ENCODE measurements at places on chromosomes 16 and 17.

DNA sequence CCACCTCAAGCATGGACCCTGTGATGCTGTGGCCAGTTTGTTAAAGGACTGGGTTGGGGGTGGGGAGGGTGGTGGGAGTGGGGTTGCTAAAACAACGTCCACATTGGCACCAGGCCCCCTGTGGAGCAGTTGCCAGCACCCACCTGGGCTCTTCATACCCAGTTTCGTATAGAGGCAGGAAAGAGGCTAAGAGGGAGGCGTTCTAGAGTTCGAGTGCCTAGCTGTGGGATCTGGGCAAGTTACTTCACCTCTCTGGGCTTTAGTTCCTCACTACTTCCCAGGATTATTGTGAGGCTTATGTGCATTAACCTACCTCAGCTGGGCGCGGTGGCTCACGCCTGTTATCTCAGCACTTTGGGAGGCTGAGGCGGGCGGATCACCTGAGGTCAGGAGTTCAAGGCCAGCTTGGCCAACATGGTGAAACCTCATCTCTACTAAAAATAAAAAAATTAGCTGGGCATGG, 1.4 kb downstream of the MFAP4 start:
- no peak for DNase-seq

GRCh38 chr17:68204736-68205135, 43.1 kb upstream of the AMZ2 start:
- DNase-seq, result no peak

DNA sequence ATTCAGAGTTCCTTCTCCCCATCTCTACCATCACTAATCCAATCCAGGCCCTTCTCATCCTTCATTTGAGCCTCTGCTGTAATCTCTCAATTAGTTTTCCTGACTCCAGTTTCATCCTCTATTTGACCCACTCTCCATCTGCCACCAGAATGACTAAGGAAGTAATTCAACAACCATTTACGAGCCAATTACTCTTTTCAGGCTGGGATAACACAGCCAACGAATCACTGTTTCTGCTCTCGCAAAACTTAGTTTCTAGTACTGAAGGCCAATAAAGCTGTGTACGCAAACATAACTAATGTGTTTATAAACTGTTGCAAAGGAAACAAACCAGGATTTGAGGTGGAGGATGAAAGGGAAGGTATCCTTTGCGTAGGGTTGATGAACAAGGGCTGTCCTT, 53.7 kb downstream of the MAP2K6 start:
- no peak for DNase-seq

DNA sequence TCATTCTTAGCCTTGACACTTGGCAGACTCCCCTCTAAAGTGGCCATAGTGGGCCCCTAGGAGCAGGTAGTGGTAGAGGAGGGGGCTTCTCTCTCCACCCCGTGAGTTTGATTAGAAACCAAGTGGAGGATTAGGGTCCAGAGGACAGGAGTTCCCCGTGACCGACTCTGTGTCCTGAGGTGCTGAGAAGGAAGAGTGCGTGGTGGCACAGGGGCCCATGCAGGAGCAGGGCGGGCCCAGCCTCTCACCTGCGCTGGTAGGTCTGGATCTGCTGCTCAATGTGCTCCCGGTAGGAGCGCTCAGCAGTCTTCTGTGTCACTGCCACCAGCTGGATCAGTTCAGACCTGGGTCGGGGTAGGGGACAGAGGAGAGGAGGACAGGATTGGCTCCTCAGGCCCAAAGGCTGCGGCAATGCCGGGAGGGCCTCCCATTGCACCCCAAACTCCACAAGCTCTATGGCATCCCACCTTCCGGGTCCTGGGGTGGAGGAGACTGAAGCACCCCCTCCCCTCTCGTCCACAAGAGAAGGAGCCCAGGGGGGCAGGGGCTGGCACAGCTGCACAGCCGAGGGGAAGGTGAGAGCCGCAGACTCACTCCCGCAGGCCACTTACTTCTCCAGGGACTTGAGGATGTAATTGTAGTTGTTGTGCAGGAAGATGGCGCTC, 6.2 kb downstream of the ZACN start:
- DNase-seq, result no peak

GRCh38 chr16:24971718-24972117, 43.5 kb downstream of the ARHGAP17 start:
- DNase-seq, result no peak

DNA sequence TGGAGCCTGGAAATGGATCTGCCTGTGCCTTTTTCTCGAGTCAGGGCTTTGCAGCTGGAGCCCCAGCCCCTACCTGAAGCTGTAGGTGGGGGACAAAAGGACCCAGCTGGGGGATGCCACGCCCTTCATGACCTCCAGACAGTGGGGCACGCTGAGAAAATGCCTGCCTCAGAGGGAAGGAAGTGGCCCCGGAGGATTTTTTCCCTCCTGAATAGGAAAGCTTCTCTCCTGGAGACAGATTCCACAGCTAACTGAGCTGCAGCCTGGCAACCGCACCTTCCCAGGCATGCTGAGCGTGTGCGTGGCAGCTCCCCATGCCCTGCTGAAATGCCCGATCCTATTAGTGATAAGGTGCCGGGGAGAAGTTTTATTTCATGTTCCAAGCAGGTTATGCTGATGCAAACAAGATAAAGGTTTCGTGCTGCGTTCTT, 58.0 kb downstream of the AIPL1 start:
- no peak for DNase-seq

DNA sequence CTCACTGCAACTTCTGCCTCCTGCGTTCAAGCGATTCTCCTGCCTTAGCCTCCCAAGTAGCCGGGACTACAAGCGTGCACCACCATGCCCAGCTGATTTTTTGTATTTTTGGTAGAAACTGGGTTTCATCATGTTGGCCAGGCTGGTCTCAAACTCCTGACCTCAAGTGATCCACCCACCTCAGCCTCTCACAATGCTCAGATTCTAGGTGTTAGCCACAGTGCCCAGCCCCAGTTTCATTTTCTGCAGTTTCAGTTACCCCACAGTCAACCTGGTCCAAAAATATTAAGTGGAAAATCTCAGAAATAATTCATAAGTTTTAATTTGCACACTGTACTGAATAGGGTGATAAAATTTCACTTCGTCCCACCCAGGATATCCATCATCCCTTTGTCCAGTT, 28.7 kb downstream of the KNOP1 start:
- DNase-seq, result no peak

- no peak for DNase-seq
Observed at GRCh38 chr16:81863630-81864352, 84.7 kb downstream of the PLCG2 start.

GRCh38 chr17:50047083-50047482, 8.8 kb upstream of the ITGA3 start:
- DNase-seq, result no peak

GRCh38 chr16:8962393-8963009, 1.2 kb downstream of the USP7 start:
- no peak for DNase-seq
